Stimulated activated CD4-positive, alpha-beta T cell treated with anti-CD3 and anti-CD28 coated beads, Interleukin-1b, Interleukin-23, amount 100 ng/mL, for 1 hour (primary cell): ENCODE measurements at places on chromosomes 4 and X.

DNA sequence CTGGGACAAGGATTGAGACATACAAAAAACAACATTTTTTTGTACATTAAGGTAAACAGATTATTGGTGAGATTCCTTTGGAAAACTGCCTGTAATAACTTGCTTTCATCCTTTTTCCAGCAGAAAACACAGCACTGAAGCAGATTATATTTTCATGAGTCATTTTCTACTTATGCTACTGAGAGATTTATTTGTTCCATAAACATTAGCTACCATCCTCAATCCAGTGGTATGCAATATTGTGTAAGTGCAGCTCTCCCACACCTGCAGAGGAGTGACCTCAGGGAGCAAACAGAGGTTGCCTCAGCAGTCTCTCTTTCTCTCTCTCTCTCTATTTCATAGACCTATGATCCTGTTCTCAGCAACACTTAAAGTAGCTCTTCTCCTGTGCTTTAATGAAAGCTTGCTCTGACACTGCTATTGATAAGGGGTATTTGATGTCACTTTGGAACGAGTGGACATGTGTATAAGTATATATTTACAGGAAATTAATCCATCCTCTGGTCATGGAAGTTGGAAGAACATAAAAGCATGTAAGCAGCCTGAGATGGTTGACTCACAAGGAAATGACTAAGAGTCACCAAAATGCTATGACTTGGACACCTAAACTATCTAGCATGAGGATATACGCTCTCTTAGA lies 163.7 kb upstream of the SPANXC start:
- no peak for DNase-seq

DNA sequence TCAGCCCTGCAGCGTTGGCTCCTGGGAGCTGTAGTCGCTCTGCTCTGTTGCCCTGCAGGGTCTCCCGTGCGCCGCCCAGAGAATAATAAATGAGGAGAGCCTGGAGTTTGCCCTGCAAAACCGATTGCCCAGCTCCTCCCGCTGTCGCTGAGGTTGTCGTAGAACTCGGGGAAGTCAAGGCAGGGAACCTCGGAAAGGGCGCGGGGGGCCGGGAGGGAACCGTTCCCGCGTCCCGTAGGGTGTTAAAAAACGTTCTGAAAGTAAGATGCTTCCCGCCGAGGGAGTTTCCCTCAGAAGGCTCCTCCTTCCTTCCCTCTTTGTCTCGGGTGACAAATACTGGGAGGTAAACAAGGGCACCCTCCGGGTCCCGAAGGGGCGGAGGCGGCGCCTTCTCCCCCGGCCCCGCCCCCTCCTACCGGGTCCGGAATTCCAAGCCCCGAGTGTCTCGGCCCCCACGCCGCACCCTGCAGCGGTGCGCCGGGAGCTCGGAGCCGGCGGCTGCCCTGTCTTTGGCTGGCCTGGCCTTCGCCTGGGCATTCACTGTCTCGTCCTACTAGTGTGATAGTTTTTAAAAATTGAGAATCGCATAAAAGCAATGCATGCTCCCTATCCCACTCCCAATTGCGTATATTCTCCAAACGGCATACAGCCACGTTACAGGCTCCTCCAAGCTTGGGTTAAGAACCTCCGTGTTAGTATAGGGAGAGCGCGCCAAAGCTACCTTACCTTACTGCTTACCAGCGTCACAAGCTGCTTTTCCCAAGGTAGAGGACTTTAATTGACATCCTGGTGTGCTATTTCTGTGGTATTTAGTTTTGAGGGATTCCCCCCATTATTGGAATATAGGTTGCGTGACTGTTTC lies 964 bp upstream of the HMGB2 start:
- DNase-seq = no peak

DNA sequence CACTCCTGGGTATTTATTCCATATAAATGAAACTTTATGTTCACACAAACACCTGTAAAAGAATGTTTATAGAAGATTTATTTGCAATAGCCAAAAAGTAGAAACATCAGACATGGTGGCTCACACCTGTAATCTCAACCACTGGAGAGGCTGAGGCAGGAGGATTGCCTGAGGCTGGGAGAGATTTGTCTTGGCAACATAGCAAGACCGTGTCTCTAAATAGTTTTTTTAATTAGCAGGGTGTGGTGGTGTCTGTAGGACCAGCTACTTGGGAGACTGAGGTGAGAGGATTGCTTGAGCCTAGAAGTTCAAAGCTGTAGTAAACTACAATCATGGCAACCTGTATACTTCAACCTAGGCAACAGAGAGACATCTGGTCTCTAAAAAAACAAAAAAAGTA lies 27.7 kb upstream of the NFKB1 start:
- no peak for DNase-seq

GRCh38 chrX:149398027-149398426 lies 107.1 kb downstream of the IDS start:
- DNase-seq = no peak

DNA sequence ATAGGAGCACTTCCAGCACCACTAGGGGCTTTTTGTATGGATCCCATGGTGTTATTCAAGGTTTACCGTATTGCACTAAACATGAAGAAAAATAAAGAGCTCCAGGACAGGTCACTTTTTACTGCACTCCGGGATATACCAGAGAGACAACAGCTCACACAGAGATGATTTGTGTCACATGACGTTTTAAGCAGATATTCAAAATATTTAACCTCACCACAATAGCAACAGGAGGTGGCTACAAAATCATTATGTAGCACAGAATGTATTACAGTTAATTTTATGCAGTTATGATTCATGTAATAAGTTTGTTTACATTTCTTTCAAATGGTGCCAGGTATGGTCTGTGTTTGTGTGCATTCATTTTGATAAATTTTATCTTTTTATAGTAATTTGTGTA lies 100.6 kb downstream of the LUZP4 start:
- DNase-seq = no peak

DNA sequence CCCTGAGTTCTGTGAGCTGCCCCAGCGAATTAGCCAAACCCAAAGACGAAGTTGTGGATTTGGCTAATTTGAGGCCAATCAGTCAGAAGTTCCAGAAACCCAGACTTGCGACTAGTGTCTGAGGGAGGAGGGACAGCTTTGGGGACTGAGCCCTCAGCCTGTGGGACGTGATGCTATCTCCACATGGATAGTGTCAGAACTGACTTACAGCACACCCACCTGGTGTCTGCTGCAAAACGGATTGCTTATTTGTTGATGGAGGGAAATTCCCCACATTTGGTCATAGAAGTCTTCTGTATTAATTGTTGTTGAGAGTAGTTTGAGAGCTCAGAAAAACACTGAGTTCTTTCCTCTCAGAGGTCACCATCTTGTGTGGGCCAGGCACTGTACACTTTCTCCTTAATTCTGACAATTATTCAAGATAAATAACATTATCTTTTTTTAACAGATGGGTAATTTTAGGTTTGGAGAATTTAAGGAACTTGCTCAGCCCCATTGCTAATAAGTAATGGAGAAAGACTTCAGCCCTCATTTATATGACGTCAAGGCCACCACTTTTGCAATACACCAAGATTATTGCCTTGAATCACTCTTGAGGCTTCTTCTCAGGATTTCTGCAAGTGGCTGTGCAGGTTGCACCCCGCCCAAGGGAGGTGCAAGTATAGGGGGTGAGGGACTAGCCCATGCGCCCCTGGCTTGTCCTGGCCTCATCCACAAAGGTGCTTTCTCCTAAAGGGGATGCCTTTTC lies 16.7 kb downstream of the CLRN2 start:
- DNase-seq = no peak

DNA sequence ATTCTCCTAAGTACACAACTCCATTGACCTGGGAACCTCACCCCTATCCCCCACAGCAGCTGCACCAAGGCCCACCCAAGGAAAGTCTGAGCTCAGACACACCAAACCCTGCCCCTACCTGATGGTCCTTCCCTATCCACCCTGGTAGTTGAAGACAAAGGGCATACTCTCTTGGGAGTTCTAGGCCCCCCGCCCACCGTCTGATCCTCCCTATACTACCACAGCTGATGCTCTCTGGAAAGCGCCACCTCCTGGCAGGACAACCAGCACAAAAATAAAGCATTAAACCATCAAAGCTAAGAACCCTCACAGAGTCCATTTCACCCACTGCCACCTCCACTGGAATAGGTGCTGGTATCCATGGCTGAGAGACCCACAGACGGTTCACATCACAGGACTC lies 83.6 kb downstream of the ANAPC10 start:
- no peak for DNase-seq

DNA sequence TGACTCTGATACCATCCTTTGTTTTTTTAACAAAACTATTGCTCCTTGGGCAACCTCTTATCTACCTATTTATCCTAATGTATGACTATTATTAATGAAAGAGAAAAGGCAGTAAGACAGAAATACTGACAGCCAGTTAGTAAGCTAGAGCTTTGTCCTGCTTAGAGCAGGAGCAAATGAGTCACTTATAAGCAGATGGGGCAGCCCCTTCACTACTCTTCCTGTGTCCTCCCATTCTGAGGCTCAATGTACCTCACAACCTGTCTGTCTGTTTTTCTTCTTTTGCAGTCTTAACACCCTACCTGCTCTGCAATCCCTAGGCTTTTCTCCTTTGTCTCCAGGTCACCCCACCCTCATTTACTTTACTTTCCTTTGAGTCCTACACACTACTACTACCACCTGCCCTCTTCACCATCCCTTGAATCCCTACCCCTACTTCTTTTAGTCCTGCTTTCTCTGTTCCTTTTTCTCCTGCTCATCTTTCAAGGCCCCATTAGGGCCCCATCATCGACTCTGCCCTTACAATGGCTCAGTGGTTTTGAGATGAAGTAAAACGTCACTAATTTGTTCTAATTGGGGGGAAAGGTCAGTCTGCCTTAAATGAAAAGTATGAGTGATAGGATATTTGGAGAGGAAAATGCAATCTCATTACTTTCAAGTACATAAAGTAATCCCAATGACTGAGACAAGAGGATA lies 294.3 kb downstream of the GUCY2F start:
- no peak for DNase-seq

GRCh38 chr4:105896461-105896942 lies 1.2 kb downstream of the NPNT start:
- DNase-seq = no peak

DNA sequence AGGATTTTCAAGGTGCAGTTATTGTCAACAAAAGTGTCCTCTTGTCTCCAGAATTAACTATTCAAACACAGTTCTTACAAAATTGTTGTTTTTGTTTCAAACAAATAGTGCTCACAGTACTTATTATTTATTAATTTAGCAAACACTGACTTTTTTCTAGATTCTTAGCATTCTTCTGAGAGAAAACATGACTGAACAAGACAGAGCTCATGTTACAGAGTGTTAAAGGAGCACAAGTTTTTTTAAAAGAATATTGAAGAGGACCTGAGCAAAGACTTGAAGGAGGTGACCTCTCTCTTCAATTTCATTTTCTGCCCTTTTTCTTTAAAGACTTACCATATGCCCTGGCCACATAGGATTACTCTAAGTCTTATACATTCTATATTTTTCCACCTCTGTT lies 2220.3 kb upstream of the AGA start:
- DNase-seq = no peak

DNA sequence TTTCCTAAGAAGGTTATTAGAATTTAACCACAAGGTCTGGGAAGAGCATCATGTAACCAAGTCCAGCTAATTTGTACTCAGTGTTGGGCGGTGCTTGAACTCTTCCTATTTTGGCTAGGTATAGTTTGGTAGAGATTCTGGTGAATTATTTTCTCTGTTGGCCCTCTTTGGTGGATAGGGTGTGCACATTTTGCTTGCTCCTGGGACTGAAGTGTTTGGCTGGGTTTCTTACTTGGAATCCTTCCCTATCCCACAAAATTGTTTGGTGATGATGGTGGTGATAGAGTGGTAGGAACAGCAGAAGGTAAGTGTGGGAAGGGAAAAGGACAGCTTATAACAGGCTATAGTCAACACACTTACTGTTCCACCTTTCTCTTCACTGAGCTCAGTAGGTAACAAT lies 194.8 kb upstream of the GPC4 start:
- no peak for DNase-seq

DNA sequence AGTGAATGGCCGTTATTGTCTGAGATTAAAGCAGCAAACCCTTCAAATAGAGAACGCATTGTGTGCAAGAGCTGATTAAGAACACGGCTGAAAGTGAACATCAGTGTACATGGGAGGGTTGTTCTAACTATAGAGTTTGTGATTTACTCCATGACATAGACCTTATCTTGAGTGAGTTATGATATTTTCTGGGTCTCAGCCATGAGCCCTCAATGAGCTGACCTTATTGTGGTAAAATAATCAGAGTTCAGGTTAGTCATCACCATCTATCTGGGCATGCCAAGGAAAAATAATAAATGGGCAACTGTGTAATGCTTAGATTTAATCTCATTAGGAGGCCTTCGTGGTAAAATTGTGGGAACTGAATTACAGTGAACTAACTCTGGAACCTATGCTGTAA lies 33.2 kb upstream of the CLDN24 start:
- DNase-seq = no peak

DNA sequence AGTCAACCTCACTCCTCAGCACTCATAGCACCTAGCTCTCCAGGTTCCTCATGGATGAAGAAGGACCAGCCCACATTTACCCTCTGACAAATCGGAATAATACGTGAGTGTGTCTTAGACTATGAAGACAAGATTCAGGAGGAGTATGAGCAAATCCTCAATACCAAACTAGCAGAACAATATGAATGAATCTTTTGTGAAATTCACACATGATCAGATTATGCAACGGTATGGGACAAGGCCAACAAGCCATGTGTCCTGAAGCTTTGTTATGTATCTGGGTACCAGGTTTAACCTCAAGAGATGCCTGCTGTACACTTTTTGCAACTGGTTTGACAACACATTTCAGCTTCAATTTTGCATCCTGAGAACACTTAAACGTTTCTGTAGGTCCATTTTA lies 300.1 kb downstream of the OPHN1 start:
- no peak for DNase-seq

GRCh38 chr4:76011700-76012387 lies 4.5 kb upstream of the CXCL9 start:
- no peak for DNase-seq

GRCh38 chrX:16743604-16744325 lies 24.4 kb downstream of the SYAP1 start:
- no peak for DNase-seq

DNA sequence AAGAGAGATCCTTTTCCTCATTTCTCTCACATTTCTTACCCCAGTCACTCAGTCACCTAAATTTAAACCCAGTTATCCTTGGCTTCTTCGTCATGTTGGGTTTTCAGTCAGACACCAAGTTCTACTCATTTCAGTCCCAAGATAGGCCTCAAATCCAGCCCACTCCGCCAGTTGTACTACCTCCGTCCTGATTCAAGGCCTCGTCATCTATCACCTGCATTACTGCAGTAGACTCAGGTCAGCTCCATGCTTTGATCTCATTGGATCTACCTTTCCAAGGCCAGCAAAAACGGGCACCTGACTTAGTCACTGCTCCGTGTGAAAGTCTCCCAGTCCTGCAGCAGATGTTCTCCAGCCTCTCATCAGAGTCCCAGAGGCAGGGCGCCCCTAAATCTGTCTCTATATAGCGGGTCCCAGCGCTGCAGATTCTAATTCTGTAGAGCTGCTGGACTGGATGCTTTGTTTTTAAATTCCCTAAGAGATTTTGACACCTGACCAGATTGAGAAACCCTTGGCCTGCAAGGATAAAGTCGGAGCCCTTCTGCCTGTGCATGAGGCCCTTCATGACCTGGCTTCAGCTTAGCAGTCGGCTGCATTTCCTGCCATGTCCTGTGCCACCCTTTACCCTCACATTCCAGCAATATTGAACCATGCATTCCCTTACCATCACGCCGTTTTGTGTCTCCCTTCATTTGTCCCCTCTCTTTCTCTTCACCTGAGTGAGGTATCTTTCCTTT lies 53.7 kb downstream of the ZFX start:
- no peak for DNase-seq
